Stimulated activated CD4-positive, alpha-beta T cell treated with anti-CD3 and anti-CD28 coated beads, TNF-alpha, amount 100 ng/mL, for 1 hour (primary cell): ENCODE measurements at places on chromosomes 1 and 21.

DNA sequence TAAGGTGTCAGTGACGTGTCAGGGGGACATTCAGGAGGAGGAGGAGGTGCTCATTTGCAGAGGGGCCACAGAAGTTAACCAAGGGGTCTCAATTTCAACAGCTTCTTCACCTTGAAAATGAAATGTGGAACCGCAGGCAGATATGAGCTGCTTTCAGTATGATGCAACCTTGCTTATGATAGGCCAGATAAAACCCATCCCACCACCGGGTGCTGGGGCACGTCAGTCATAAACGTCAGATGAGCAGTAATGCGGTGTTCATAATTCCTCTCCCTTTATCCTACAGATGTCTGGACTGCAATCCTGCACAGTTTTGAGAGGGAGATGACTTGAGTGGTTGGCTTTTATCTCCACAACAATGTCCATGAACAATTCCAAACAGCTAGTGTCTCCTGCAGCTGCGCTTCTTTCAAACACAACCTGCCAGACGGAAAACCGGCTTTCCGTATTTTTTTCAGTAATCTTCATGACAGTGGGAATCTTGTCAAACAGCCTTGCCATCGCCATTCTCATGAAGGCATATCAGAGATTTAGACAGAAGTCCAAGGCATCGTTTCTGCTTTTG, 1.7 kb downstream of the PTGFR start:
- no peak for DNase-seq

DNA sequence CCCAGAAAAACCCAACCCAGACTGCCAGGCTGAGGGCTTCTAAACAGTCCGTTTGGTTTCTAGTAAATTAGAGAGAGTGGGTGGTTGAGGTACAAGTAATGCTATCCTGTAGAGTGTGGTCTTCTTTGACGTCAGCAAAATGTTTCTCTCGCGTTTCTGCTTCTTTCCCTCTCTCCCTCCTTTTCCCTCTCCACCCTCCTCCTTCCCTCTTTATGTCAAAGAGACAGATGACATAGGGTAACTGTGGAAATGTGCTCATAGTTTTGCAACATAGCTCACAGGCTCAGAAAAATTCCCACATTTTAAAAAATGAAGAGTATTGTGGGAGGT, 158.3 kb downstream of the TOMM20 start:
- no peak for DNase-seq

GRCh38 chr1:173418107-173418985, 58.8 kb upstream of the PRDX6 start:
- no peak for DNase-seq

DNA sequence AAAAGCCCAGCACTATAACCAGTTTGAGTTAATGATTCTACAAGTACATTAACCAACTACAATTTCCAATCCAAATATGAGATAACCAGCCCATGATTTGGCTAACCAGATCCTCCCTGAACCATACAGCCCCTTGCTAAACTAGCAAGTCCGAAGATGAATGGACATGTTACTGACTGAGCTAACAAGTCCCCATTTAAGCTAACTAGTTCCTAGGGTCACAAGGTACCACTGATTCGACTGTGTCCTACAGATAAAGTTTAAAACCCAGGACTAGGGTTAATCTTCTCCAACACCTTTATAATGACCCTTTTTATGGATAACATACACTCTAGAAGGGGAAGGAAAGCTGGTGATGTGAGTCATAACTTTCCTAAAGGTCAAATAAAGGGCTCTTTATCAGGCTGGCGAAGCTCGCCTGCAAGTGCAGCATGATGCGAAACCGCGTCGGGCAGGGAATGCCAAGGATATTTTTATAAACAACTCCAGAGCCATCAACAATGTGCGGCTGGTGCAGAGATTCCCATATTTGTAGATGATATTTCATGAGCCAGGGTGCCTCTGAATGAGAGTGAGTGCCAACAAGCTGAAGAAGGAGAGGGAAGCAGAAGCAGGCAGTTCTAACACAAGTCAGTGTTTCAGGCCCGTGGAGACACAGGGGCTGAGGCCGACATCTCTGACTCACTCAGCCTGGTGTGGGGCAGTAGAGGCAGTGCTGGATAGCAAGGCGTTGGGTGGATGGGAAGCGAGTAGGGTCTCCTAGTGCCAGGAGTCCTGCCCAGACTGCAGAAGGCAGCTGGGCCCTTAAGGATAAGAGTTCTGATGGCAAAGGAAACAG, 75.6 kb upstream of the ROR1 start:
- no peak for DNase-seq
